DMS 273 treated with DMSO at 0.1 percent for 48 hours (cell line): ENCODE measurements at places on chromosomes 7 and 10.

DNA sequence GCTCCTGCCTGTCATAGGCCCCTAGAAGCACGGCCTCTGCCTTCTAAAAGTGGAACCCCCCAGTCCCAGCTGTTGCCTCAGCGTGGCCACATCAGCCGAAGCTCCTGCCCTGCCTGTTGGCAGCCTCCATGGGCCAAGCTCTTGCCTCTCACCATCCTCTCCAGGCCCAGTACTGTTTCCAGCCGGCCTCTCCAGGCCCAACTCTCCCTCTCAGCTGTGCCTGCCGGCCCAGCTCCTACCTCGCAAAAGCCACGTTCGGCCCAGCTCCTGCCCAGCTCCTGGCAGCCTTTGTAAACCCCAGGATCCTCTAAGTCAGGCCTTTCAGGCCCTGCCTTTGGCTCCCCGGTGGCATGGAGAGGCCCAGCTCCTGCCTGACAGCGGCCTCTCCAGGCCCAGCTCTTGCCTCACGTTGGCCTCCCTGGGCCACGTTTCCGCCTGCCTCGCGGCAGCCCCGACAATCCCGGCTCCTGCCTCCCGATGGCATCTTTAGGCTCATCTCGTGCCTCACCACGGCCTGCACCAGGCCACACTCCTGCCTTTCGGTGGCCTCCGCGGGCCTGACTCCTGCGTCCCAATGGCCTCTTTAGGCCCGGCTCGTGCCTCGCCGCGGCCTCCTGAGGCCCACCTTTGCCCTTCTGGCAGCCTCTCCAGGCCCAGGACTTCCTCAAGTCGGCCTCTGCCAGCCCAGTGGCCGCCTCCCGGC, 17.5 kb upstream of the TMEM248 start:
- DNase-seq = no peak

DNA sequence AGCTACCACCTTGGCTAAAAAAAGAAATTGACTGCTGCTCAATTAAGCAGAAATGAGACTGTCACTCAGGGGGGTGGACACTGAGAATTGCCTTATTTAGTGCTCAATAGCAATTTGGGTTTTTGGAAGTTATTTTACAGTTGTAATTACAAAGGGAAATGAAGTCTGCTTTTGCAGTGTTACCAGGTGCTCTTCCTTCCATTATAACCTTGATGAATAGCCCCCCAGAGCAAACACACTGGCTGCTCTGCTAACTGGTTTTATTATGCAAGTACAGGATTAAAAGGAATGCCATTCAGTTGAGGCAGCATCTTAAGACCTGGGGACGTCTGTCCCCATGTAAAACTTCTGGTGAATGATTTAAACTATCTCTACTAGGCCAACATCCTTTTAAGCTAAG, 191.0 kb downstream of the EVX1 start:
- DNase-seq = no peak

- DNase-seq = no peak
Observed at GRCh38 chr7:158467562-158467961, 120.1 kb downstream of the PTPRN2 start.

- no peak for DNase-seq
Observed at GRCh38 chr7:7491044-7491443, 44.6 kb downstream of the COL28A1 start.

GRCh38 chr7:27242555-27243339, at the start of gene EVX1:
EVX1 (plus strand) TSS chr7:27242802; CDS start chr7:27243031, 229 bp downstream.
- no peak for DNase-seq

GRCh38 chr10:30051220-30051619, 8.2 kb downstream of the JCAD start:
- DNase-seq = no peak

DNA sequence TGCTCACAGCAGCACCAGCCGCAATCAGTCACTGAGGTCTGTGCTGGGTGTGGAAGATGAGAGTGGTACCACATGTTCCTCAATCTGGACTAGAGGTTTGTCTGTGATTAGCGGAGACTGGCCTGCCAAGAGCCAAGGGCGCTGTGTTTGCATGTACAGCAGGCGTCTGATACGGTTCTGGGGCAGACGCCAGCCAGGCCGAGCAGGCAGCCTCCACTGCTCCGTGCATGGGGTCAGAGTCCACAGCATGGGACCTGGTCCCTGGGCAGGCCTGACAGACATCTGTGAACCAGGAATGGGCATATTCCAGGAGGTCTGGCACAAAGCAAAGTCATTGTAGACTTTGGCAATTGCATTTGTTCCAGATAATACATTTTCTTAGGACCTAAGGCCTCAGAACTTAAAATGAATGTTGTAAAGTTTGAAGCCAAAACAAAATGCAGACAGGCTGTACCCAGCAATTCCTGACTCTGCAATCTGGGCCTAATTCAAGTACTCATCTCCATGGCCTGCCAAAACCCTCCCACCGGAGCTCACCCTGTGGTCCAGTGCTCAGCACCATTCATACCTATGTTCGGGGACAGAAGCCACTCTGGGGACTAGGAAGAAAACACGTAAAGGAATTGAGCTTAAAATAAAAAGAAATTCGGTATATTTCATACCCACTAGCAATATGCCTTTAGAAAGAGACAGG, 50.0 kb upstream of the FAM20C start:
- DNase-seq = peak; percentile 84

DNA sequence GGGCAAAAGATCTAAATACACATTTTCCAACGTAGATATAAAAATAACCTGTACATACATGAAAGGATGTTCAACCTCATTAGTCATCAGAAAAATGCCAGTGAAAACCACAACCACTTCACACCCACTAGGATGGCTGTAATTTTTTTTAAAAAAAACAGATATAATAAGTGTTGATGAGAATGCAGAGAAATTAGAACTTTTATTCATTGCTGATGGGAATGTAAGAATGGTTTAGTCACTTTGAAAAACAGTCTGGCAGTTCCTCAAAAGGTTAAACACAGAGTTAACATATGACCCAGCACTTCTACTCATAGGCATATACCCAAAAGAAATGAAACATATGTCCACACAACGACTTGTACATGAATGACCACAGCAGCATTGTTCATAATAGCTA, 32.3 kb upstream of the PRKCQ start:
- no peak for DNase-seq

DNA sequence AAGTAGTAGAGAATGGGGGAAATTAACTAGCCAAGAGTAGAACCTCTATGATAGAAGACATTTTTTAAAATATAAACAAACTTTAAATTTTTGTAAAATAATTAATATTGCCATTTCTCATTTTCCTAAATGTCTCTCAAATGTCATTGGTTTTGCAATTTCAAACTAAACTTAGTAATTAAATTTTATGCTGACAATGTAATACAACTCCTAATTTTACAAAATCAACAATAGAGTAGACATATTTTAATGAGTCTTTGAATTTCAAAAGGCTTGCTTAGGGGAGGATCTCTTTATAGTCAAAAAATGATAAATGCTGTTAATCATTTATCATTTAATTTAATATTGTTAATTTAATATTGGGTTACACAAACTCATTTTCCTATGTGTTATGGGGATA, 81.8 kb downstream of the ZWINT start:
- no peak for DNase-seq

DNA sequence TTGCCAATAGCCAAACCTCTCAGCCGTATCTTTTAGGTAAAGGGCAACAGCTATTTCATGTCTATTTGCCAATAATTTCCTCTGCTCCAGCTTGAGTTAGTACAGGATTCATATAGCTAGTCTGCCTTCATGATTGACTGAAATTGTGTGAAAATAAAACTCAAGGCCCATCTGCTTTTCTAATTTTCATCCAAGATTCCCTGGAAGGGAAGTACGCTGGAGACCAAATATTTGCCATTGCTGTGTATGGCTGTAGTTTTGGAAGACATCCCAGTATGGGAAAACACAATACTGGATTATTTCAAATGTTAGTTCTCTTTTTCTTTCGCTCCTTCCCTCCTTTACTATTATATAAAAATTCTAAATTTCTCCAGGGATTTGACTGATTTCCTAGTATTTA, 652.4 kb downstream of the CNTNAP2 start:
- no peak for DNase-seq

- DNase-seq = no peak
Observed at GRCh38 chr10:6885284-6885683, 305.2 kb upstream of the PRKCQ start.

DNA sequence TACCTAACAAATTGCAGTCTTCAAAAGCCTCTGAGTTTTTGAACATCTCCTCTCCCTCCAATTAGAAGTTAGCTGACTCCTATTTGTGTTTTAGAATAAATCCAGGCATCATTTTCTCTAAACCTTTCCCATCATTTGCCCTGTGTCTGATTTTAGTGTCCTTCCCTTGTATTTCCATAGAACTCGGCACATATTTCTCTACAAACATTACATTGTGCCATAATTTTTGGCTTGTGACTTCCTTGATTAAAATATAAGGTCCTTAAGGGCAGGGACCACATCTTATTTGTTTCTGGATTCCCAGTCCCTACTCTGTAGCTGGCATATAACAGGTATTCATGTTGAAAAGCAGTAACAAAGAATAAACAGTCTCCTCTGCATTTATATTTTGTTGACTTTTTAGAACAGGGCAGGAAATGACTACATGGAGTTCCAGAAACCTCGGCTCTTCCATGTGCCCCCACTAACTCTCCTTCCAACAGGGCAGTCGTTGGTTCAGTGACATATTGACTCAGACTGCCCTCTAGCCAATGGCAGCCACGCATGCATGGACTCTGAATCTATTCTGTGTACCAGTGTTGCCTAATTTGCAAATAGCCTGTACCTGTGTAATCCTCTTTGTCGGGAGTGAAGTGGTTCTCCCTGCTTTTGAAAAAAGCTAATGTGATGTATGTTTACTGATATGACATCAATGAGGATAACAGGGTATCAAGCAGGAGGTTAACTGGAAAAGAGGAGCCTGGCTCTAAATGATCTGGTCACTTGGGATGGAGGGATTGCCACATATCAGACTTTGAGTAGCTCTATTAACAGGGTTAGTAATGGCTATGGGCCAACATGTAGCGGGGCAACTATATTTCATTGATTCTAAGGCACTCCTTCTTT, 19.8 kb upstream of the CPN1 start:
- no peak for DNase-seq

- DNase-seq = no peak
Observed at GRCh38 chr10:131897297-131897899, 3.4 kb upstream of the PPP2R2D start.

DNA sequence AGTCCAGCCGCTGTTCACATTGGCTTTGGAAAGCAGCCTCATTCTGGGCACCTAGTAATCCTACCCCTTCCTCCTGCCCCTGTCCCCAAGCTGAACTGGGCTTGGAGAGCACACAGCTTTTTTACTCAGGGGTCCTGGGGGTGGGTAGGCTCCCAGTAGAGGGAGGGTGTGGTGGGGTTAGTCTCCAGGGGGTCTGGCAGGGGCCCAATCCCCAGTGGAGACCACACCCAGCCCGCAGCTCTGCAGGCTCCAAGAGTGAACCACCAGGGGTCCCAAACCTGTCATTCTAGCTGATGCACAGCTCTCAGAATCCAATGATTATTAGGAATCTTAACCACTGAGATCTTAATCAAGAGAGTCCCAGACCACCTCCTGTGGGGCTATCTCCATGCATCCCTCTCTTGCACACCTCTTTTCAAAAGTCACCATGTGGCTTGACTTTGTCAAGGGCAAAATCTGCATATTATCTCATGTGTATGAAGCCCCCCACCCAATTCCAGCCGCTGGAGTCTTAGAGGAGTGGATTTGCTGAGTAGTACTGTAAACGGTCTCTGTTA, 2.7 kb downstream of the HOXA11 start:
- DNase-seq = no peak

DNA sequence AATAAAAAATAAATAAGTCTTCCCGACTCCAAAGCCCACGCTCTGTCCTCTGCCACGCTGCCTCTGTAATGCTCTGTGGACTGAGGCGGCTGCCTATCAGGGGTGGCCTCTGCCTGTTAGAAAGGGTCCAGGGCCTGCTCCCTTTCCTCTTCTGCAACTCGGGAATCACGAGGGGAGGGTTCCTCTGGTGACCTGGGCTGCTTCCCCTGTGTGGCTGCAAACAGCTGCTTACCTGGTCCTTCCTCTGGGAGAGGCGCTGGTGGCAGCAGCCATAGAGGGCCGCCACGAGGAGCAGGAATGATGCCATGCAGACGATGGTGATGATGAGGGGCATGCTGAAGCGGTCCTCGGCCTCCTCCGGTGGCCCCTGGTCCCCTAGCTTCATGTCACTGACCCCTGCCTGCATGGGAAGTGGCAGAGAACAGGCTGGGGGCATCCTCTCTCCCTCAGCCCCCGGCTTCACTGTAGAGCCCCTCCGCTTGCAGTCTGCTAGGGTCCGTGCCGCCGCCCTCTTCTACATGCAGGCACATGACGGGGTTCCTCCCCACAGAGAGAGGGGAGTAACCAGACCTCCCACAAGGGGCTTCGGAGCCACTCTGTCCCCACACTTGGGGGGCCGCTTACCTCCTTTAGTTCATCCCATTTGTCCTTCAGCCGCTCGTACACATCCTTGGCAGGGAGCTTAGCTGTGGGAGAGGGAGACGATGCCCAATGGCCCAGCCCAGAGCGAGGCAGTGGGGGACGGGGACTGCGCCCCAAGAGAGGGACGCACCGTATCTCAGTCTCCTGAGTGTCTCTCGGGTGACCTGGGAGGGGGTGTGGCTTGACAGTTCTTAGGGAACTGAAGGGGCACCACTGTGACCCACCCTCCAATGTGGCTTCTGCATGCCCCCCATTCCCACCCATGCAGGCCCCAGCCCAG, 50.5 kb downstream of the PODXL start:
- DNase-seq = no peak

GRCh38 chr7:23852135-23852534, 142.1 kb downstream of the STK31 start:
- DNase-seq = no peak

- DNase-seq = no peak
Observed at GRCh38 chr10:7756360-7756992, 31.3 kb downstream of the KIN start.

DNA sequence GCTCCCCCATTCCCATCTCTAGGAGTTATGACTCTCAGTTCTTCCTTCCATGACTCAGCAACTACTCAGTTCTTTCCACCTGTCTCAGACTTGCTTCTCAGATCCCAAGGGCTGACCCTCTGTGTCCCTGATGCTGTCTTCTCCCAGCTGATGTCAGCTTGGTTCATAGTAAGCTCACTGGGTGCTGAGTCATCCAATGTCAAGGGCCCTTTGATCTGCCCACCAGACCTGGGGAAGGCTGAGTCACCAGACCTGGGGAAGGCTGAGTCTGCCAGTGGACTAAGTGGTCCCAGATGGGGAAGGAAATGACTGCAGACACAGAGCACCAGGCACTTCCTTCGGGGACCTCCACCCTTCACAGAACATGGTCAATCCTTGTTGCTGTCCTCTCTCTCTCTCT, 76.1 kb upstream of the ZEB1 start:
- no peak for DNase-seq

GRCh38 chr7:101913247-101913721, 95.9 kb downstream of the CUX1 start:
- no peak for DNase-seq
